Left kidney (tissue), 8 donors: ENCODE measurements at places on chromosomes 5 and 9. TPM values are rescaled to one million over a fixed set of nuclear protein-coding genes. Genes with fewer than 3 reads are reported as not detected.

The DDX4 gene
- 0.12 TPM for polyA plus RNA-seq

The CNTLN gene
- 14.4 TPM for polyA plus RNA-seq

The PDLIM4 gene
- polyA plus RNA-seq, result 11.1 TPM

The CCL19 gene
- polyA plus RNA-seq, result not detected

The PCDHGB3 gene
- polyA plus RNA-seq, result 2.8 TPM

The WDR55 gene
- 19.6 TPM for polyA plus RNA-seq

The PCDHA3 gene
- 0.47 TPM for polyA plus RNA-seq

The BSPRY gene
- polyA plus RNA-seq, result 7.8 TPM

The CNTFR gene
- polyA plus RNA-seq, result 34.6 TPM

The CEL gene
- polyA plus RNA-seq, result 4.7 TPM

The SNCAIP gene
- polyA plus RNA-seq, result 26.1 TPM

DNA sequence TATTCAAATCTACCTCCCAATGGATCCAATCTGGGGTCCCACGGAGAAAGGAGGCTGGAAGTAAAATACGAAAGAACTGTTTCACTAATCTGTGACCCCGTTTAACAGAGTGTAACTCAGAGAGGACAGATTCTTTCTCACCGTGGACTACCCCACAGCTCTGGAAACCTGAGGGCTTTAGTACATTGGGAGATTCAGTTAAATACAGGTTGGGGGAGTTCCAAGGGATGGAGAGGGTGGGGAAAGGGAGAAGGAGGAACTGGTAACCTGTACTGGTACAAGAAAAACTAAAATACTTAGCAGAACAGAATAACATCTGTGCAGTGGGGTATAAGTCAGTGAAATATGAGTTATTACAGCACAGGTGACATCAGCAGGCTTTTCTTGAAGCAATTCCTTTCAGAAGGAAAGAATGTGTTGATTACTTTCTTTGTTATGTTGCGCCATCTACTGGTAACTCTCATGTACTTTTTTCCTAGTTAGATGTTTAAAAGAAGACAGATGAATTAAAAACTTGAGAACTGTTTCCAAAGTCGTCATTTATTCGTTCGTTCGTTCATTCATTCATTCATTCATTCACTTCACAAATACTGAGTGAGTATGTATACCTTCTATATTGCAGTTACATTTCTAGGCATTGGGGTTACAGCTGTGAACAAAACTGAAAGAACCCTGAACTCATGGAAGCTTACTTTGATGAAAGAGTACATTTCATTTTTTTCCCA is 30.0 kb upstream of the STOM start:
- DNase-seq, result peak; percentile 76

DNA sequence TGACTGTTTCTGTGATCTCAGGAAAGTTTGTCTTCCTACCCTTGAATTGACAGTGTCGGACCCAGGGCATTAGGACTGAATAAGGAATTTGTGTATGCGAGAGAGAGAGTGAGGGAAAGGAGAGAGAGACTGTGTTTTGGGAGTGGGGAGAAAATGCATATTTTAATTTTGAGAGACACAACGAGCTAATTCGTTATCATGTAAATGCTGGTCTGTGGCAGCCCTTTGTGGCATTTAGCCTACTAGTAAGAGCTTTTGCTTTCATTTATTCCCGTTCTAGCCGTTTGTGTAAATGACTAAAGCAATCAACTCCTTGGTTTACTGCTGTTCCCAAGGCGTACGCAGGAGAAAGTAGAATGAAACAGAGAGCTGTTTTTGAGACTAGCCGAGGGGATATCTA is 79.8 kb upstream of the MAMDC2 start:
- no peak for DNase-seq

DNA sequence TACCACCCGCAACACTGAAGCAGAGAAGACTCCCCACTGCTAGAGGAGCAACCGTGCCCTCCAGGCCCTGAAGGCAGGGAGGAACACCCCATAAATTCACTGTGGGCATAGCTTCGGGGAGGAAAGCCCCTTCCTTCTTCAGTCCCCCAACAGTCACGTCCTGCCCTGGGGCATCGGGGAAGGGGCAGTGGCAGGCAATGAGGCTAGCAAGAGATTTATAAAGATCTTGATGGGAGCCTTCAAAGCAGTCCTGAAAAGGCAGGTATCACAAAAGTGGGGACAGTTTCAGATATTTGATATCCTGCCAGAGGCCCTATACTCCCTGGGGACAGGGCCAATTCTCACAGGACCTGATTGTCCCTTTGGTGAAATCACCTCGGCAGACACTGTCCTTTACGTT is 16.9 kb upstream of the TRIM14 start:
- DNase-seq, result no peak

GRCh38 chr9:133488686-133489252 is 9.9 kb upstream of the SLC2A6 start:
- no peak for DNase-seq

GRCh38 chr9:125887172-125887571 is 140.0 kb downstream of the PBX3 start:
- no peak for DNase-seq

DNA sequence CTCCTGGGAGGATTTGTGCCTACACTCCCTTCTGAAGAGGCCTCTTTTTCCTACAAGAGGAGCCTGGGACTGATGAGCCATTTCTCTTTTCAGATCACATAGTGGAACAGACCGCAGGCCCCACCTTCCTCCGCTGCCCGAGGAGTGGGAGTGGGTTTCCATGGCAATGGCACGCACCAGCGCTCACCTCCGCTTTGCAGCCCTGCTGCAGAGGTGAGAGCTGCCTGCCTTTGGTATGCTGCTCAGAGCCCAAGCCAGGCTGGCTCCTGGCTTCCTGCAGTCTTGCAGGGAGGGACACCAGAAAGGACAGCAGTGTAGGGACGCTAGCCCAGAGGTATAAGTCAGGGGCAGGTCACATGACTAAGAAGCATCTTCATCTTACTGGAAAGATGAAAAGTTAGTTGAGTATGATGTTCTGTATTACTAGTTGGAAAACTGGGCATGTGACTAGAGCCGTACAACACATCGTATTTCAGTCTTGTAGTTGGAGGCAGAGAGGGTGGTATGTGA is 12.4 kb downstream of the PTTG1 start:
- peak; percentile 88 for DNase-seq

DNA sequence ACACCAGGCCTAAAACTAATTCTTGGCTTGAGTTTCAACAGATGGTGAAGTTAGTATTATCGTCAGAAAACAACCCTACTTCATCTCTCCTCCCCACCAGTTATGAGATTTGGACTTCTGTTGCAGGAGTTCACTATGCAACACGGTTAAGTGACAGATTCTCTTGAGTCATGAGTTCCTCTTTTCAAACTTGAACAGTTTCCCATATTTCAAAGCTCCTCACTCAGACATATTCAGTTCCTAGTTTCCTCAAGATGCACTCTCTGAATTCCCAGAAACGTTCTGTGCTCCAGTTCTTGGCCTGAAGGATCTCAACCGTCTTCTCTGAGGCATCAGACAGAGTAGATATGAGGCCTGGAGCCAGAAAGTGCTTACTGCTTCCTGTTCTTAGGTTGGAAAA is 7.3 kb upstream of the PTGER4 start:
- DNase-seq, result no peak

GRCh38 chr9:33378121-33378795 is 24.1 kb downstream of the AQP7 start:
- no peak for DNase-seq

DNA sequence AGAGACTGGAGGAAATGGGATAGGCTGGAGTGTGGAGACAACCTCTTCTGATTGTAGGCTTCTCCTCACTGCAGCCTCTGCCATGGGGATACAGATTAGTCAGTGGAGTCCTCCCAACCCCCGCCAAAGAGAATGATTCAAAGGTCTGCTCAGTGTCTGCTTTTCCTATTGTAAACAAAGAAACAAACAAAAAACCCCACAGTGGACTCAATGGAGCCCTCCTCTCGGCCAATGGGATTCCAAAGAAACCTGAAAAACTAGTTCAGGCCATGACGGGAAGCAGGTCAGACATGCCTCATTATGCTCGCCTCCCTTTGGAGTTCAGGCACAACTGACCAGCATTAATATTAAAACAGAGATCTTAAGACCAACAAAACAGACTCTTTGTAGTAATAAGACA is 85.8 kb downstream of the SEC61B start:
- DNase-seq, result peak; percentile 22

- no peak for DNase-seq
Measured at GRCh38 chr5:176793343-176793699, 17.0 kb upstream of the UNC5A start.

- DNase-seq, result no peak
Measured at GRCh38 chr5:91820874-91821273, 437.8 kb upstream of the ARRDC3 start.

- no peak for DNase-seq
Measured at GRCh38 chr5:100777680-100778300, 125.3 kb downstream of the ST8SIA4 start.

GRCh38 chr9:137308057-137308619 is 6.1 kb upstream of the NRARP start:
- no peak for DNase-seq

DNA sequence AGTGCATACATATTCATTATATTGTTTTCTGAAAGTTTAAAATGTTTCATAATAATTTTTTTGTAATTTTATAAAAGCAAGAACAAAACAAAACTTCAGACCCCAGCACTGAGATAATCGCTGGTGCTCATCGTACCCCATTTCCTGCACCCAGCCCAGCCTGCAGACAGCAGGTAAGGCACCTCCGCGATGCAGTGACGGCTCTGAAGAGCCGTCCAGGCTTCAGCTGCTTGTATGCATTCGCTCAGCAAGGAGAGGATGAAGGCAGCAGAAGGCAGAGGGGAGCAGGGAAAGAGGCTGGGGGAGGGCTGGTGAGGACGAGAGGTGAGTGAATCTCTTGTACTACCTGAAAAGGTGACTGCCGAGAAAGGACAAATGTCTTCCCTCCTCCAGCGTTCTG is 153.5 kb downstream of the TTLL11 start:
- DNase-seq, result no peak

GRCh38 chr5:145906401-145906800 is 30.0 kb upstream of the SH3RF2 start:
- no peak for DNase-seq

GRCh38 chr5:143564417-143564816 is 160.9 kb upstream of the NR3C1 start:
- no peak for DNase-seq

DNA sequence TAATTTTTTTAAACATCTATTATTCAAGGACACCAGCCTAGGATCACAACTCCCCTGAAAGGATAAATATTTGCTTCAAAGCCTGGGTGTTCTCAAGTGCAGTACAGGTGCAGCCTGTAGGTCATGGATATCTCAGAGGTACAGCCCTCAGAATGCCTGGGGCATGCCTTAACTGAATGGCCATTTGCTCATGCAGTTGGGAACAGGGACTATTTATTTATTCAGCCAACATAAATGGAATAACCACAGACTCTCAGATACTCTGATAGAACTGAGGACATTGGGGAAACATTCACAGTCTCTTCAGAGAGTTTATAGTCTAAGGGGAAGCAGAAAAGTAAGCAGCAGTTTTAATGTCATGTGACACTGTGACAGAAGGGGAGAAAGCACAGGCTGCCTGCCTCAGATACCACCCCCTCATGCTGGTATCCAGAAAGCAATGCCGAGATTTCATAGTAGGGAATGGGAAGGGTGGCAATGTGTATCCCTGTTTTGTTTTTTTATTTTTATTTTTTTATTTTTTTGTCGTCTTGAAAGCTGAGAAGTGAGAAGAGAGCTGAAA is 112.6 kb downstream of the MACIR start:
- no peak for DNase-seq

DNA sequence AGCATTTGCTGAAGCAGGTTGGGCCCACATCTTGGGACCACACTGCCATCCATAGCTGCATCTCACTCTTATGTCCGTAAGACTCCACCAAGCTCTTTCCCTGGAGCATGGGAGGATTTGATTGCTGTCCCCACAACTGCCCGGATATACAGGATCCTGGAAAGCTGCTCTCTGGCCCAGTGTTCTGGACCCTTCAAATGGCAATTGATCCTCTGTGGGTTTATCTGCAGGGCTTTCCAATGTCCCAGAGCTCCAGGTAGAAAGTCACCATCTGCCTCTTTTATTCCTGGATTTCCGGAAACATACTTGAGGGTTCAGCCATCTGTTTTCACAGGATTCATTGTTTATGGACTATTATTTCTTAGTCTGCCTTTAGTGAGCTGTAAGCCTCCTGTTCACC is 214.6 kb downstream of the SREK1 start:
- no peak for DNase-seq

DNA sequence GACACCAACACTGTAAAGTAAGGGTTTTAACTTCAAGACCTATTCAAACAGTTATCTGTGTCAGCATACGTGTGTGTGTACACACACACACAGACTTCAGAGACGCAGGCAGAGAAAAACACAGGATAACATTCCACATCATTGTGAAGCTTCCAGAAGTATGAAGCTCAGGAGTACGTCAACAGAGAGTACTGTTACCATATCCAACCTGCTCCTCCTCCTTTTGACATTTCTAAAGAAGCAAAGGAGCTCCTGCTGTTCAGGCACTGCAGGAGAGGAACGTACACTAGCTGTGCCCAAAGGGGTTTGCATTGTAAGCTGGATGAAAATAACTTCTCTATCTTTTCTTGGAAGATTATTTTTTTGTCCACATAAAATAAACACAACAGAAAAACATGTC is 180.7 kb downstream of the MEF2C start:
- no peak for DNase-seq

DNA sequence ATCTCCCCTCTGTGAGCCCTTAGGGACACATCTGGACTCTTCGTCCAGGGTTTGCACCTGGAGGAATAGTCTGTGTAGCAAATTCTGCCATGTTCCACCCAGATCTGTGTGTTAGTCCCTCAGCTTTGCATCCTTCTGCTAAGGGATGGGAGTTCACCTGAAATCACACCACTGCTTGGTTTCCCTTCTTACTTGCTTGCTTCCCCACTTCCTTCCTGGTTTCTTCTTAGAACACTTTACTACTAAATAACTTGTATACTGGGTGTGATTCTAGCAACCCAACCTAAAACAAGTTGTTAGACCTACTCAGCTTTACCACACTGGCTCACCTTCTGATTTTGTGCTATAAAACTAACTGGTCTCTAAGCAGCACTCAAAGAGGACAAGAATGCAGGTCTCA is 202.6 kb upstream of the MAP3K1 start:
- DNase-seq, result no peak

GRCh38 chr5:88480801-88481499 is 212.3 kb upstream of the TMEM161B start:
- no peak for DNase-seq

- no peak for DNase-seq
Measured at GRCh38 chr9:136903041-136903554, 16.8 kb downstream of the TRAF2 start.

- no peak for DNase-seq
Measured at GRCh38 chr9:118577121-118577520, 792.1 kb downstream of the BRINP1 start.

DNA sequence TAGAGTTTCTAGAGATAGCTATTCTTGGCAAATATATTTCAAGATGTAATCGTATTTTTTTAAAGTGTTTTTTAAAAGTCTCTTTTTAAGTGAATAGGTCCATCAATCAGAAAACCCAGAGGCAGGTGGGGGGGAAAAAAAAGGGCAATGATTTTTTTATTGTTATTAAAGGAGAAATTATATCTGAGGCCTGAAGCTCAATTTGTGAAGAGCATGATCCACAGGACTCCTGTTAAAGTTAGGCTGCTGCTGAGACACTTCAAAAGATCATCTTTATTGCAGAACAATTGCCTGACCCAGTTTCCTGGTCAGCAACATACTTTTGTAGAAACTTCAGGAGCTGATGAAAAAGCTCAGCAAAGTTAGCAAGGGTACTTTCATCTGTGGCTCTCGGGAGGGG is 326.2 kb downstream of the RASEF start:
- no peak for DNase-seq

- no peak for DNase-seq
Measured at GRCh38 chr9:83472221-83472665, 66.0 kb downstream of the FRMD3 start.
